ENCODE measurements at places on chromosomes 2 and 18.

DNA sequence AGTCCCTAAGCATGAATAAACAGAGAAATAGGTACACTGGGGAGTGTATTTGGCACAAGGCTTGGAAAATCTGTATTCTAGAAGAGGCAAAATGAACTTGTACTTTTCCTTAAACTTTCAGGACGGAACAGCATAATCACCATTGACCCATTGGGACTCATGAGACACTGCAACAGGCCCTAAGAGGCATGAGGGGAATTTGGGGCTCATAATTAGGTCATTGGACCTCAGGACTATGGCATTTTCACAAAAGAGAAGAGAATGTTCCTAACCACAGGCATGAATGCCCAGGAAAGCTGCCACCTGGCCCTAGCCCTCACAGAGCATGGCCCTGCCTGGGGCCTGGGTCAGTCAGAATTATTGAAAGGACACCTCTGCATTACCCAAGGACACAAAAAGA lies 67.9 kb upstream of the PIK3C3 start:
- no peak for DNase-seq

DNA sequence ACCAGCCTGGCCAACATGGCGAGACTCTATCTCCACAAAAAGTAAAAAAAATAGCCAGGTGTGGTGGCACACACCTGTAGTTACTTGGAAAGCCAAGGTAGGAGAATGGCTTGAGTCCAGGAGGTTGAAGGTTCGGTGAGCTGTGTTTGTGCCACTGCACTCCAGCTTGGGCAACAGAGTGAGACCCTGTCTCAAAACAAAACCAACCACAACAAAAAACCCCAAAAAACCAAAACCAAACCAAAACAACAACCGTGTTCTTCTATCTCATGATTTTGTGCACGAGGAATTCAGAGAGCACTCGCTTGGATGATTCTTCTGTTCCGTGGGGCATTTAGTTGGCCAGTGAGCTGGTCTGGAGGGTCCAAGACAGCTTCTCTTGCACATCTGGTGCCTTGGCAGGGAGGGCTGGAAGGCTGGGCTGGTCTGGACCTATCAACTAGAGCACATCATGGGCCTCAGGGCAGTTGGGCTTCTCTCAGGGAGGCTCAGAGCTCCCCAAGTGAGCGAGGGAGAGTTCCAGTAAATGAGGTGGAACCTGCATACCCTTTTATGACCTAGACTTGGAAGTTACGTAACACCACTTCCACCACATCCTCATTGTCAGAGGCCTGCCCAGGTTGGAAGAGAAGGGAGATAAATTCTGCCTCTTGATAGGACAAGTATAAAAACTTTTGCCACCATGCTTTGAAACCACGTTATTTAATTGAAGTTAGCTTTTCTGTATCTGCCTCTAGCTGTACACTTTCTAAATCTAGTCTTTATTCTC lies 25.2 kb downstream of the SIX2 start:
- DNase-seq: no peak

DNA sequence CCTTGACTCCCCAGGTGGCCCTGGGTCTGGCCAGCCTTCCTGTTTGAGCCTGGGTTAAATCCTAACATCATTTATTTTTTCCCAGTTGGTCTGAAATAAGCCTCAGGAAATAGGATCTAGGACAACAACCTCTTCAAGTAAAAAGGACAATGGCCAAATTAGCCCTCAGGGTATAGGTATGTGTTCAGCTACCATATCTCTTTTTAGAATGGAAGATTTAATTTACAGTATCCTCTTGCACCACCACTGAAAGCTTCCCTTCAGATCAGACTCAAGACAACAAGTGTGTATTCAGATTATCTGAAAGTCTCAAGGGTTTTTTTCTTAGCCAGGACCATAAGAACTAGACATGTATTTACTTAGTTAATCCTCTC lies 61.6 kb upstream of the CXCR4 start:
- DNase-seq: no peak

DNA sequence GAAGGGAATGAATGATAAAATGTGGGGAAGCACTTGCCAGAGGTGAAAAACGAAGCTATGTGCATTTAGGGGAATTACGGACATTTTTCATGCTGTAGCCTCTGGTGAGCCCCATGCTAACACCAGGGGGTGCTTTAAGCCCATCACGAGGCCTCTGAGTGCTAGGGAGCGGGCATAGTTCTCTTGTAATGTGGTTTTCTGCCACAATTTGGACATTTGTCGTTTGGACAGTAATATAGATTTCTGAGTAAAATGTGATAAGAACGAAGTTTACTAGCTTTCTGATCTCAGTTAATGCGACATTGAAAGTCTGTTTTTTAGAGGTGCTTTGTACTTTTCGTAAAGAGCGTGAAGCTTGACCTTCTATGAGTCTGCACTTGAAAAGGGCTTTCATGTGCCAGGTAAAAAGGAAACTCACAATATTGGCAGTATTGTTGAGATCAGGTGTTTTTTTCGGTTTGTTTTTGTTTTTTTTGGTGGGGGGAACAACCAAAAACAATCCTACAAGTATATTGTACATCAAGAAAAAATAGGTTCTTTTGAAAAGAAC lies 50.6 kb downstream of the TRAF3IP1 start:
- DNase-seq: peak; percentile 61

GRCh38 chr2:5951471-5951870 lies 259.3 kb downstream of the SOX11 start:
- no peak for DNase-seq

- no peak for DNase-seq
These were observed 14.5 kb upstream of the ZBTB14 start for GRCh38 chr18:5309888-5310470.
